ENCODE measurements at places on chromosomes 7 and 10.

GRCh38 chr10:116109481-116109880, 163.5 kb downstream of the GFRA1 start:
- no peak for DNase-seq

- no peak for DNase-seq
Observed at GRCh38 chr10:7659560-7659959, 7.2 kb downstream of the ITIH5 start.

GRCh38 chr10:71893920-71894319, 42.9 kb upstream of the PSAP start:
- DNase-seq: no peak

DNA sequence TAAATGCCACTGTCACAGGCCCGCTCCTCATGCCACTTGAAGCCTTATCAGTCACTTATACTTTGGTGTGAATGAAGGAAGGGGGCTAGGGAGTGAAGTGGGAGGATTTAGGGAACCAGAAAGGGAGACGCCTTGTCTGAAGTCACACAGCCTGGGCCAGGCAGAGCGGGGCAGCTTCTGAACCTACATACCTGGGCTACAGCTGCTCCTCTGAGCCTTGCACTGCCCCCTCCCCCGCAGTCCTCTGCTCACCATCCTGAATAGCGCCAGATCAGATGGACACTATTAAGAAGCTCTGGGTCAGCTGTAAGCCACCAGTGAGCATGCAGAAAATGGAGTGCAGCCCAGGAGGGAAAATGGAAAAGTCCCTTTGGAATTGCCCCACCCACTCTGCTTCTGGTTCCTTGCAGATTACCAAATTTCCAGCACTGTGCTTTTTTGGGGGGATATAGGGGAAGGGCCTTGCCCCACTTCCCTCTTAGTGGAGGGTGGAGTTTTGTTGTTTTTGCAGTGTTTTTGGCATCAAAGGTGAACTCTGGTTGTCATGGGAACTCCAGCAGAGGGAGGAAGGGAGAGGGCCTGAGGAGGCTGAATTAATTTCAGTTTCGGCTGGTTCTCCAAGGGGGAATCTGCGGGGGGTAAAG, 35.0 kb upstream of the ADCYAP1R1 start:
- DNase-seq: no peak

DNA sequence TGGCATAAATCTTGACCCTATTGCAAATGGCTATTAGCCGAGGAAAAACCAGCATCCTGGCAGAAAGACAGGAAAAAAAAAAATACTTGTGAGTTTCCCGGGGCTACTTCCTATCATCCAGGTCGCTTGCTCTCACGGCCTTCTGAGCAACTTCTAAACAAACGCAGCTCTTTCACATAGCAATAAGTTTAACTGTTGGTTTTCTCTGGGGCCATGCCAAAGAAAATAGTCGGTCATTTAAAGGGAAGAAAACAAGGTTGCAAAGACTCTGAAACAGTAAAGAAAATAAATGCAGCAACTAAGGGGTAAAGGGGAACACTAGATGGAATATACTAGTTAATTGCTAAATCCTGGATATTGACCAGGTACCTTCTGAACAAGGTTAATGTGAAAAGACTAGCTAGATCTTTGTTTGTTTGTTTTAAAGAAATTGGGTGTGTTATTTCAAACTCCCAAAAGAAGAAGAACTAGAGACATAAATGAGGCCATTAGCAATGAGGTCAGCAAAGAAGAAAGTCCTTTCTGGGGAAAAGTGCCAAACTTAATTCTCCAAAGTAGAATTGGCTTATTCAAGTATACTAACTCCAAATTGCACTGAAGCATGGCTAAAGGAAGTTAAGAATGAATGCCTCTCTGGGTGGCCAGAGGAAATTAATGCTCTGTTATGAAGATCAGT, 54.2 kb downstream of the SLC39A12 start:
- DNase-seq: no peak

All from stimulated activated CD4-positive, alpha-beta T cell treated with anti-CD3 and anti-CD28 coated beads, Interleukin-4, amount 100 ng/mL, for 1 hour (primary cell).